ENCODE measurements at places on chromosomes 2 and 18.

DNA sequence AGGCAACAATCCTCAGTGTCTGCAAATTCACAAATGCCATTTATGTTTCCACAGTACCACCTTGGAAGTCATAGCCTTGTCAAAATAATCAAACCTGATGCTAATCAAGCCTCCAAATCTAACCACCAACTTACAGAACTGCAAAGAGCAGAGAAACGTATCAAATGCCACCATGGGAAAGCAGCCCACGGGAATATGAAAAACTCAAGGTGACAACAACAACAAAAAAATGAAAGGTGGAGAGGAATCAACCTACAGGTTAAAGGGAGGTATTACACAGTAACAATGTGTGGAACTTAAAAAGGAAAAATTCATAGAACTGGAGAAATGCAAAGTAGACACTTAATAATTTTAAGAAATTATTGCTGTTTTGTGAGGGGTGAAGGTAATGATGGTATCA is 46.7 kb downstream of the CD226 start:
- no peak for DNase-seq

GRCh38 chr2:145220496-145220895 is 700.6 kb upstream of the ZEB2 start:
- no peak for DNase-seq

DNA sequence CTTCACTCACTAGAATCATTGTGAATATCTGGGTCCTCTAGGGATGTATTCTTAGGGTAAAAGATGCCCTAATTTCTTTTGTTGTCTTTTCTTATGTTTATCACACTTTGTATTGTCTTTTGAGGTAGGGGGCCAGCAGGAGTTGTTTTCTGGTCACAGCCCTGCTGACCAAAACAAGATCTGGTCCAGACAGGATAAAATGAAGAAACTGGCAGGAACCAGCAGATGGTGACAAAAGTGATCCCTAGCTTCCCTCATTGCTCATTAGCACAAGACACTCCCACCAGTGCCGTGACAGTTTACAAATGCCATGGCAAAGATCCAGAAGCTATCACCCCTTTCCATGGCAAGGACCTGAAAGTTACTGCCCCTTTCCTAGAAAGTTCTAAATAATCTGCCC is 81.7 kb upstream of the CCDC85A start:
- no peak for DNase-seq

DNA sequence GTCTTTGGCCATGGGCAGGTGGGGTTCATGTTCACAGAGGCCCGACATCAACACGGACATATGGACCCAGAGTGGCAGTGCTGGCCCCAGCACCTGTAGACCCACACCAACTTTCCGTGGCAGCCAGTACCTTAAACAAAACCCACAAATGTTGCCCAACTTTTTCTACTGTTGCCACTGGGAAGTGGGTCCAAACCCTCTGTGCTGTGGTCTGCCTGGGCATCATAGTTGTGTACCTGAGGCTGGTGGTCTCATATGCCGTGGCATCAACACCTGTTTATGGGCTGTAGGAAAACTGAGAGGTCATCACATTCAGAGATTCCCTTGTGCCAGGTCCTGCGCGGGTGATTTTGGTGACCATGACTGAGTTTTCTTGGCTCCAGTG is 79.9 kb downstream of the SH3RF3 start:
- no peak for DNase-seq

- no peak for DNase-seq
Observed at GRCh38 chr18:56115071-56116015, 523.0 kb downstream of the TXNL1 start.

- no peak for DNase-seq
Observed at GRCh38 chr2:216131175-216131926, 22.2 kb downstream of the XRCC5 start.

- no peak for DNase-seq
Observed at GRCh38 chr18:80179857-80180558, 67.3 kb downstream of the PARD6G start.

DNA sequence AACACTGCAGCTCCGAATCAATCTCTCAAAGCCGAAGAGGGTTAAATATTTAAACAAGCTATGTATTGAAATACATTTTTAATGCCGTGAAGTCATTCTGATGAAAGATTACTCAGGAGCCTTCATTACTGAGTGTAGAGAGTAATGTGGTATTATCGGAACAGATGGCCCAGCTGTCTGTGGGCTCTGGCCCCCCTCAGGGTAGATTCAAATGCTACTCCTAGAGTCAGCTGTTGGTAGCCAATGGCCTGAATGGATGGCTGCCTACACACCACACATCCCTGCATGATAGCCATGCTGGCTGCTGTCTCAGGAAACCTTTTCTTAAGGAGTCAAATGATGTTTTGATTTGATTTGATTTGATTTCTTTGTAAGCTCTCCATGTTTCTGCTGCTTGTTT is 732.3 kb upstream of the CELF4 start:
- DNase-seq, result no peak

- no peak for DNase-seq
Observed at GRCh38 chr2:65231892-65232477, 4.4 kb downstream of the ACTR2 start.

DNA sequence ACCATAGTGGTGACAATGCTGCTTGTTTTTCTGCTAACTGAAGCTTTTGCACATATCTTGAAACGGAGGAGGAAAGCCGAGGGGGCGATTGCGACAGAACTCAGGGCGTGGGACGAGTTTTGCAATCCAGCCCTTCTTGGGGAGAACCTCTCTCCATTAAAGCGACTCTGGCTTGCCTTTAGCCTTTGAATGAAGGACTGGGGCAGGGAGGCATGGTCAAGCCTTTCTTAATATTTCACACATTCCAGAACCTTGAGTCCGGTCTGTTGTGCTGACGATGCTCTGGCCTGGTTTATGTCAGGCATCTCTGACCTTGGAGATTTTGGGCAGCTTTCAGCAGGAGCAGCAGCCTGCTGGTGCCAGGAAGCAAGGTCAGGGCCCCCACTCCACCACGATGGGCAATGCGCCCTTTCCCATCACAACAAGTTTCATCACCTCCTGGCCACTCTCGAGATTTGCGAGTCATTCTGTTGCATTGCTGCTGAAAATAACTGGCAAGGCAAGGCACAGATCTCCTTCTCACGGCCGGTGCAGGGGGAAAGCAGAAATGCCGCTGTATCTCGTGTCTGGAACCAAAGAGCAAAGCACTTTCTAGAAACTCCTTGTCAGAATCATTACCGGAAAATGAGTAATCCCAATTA is 10.8 kb downstream of the EMILIN2 start:
- no peak for DNase-seq

DNA sequence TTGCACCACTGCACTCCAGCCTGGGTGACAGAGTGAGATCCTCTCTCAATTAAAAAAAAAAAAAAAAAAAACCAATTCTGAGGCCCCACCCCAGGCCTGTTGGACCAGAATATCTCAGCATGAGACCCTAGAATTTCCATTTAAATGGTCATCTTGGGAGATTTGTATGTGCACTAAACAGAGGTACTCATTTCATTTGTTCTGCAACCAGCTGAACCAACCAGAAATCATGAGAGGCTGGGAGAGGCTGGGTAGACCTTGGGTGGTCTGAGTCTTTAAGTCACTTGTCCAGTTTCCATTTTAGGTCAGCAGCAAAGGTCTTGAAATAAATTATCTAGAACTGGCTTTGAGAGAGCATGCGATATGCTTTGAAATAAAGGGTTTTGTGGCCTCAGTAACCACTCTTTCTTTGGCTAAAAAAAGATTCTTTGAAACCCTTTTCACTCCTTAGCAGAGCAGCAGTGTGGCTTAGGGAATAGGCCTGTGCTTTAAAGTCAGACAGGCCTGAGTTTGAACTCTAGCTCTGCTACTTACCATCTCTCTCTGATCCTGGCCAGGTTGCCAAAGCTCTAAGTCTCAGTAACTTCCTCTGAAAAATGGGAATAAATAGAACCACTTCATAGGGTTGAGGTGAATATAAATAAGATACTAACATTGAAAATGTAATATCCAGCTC is 52.6 kb downstream of the QPCT start:
- no peak for DNase-seq

- DNase-seq, result no peak
Observed at GRCh38 chr2:42032224-42032620, 15.6 kb upstream of the PKDCC start.

GRCh38 chr2:235006986-235007385 is 55.2 kb downstream of the SH3BP4 start:
- DNase-seq, result no peak

- DNase-seq, result no peak
Observed at GRCh38 chr2:44932079-44932478, 9.4 kb upstream of the SIX3 start.

GRCh38 chr18:45462179-45462578 is 153.1 kb upstream of the SLC14A2 start:
- DNase-seq, result no peak

GRCh38 chr2:241364781-241365180 is 8.7 kb downstream of the FARP2 start:
- DNase-seq, result no peak

DNA sequence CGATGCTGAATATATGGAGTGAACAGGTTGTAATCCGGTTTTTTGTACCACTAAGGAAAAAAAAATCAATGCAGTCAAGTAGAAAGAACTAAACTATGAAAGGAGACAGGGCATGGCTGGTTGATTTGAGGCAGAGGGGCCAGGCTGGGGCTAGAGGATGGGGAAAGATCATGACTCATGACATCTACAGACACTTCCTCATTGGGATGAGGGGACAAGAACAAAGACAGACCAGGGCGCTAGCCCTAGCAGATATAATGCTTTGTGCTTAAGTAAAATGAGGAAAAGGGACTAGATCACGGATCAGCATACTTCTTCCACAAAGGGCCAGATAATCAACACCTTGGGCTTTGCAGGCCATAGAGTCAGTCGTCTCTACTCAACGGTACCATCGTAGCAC is 55.8 kb downstream of the ST6GAL2 start:
- no peak for DNase-seq

GRCh38 chr2:201255408-201256033 is 4.8 kb upstream of the CASP8 start:
- DNase-seq, result no peak

GRCh38 chr2:233267516-233268245 is 16.2 kb downstream of the ATG16L1 start:
- DNase-seq, result peak; percentile 26

GRCh38 chr2:31413862-31414550 is 536 bp downstream of the XDH start:
- DNase-seq, result no peak

DNA sequence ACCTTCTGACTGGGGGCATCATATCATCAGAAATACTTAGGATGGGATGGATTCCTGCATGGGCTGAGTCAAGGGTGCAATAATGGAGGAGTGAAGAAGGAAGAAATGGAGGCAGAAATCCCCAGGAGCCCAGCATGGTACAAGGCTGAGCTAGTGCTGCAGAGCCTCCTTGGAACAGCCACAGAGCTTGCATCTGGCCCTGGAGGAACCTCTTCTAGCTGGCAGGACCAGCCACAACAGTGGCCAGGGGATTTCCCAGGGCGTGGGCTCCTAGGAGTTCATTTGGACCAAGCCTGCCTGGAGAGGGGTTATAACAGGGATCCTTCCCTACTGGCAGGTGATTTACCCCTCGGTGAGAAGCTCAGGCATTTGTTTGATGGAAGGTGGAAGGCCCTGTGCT is 4.7 kb upstream of the IL37 start:
- DNase-seq, result no peak

DNA sequence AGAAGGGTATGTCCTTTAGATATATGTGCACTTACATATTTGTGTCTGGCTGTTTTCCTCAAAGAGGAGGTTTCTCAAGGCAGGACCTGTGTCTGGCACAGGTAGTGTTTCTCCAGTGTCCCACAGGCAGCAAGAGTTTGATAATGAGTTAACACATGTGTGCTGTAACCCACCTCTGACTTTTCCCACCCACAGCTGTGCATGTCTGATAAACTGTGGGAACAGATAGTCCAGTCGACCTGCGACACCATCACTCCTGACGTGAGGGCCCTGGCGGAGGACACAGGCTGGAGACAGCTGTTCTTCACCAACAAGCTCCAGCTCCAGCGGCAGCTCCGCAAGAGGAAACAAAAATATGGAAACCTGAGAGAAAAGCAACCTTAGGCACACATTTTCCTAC is 58.2 kb downstream of the SLC16A14 start:
- DNase-seq, result no peak

DNA sequence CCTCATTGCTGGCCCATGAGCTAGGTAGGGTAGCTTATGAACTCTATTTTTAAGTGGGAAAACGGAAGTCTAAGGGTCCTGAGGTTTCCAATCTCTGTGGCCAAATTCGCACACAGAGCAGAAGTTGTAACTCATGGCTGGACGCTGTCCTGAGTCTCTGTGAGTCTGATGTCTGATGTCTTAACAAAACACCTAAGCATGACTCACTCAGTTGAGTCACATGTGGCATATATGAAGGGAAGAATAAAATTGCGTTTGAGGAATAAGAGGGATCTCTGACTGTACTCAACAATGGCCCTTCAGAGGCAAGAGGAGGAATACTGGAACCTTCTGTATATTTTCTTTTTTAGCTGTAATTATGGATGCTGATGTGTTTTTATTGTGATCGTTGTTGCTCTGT is 569.7 kb downstream of the RIT2 start:
- no peak for DNase-seq

GRCh38 chr2:121080013-121080772 is 204.8 kb downstream of the TFCP2L1 start:
- DNase-seq, result peak; percentile 8

GRCh38 chr2:127778447-127778846 is 32.5 kb downstream of the WDR33 start:
- DNase-seq, result no peak

GRCh38 chr2:240564561-240565332 is 3.5 kb upstream of the RNPEPL1 start:
- DNase-seq, result no peak

GRCh38 chr18:54086046-54086802 is 138.2 kb downstream of the MBD2 start:
- no peak for DNase-seq

DNA sequence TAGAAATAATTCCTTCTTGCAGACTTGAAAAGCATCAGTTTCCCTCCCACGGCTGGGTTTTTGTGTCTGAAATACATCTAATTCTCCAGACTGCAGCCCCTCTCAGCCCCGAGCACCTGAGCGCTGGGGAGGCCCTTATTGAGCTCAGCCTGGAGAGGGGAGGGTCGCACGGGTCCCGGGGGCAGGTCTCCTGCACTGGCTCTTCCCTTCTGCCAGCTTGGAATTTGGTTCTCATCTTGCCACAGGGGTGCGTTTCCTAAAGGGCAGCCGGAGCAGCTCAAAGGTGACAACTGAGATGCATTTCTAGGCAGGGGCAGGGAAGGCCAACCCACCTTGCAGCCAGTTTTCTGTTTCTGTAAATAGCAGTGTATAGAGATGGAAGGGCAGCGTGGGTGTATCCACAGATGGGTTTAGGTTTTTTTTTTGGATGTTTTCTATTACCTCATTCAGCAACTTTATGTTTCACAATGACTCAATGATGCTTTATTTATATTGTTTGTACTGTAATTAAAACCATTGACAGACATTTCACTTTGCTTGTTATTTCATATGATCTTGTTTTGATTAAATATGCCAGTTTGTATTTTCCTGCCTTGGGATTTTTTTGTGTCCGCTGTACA is 37.0 kb downstream of the GBX2 start:
- DNase-seq, result no peak
